ENCODE measurements at places on chromosomes 4 and X. TPM values are rescaled to one million over a fixed set of nuclear protein-coding genes. Genes with fewer than 3 reads are reported as not detected.

DNA sequence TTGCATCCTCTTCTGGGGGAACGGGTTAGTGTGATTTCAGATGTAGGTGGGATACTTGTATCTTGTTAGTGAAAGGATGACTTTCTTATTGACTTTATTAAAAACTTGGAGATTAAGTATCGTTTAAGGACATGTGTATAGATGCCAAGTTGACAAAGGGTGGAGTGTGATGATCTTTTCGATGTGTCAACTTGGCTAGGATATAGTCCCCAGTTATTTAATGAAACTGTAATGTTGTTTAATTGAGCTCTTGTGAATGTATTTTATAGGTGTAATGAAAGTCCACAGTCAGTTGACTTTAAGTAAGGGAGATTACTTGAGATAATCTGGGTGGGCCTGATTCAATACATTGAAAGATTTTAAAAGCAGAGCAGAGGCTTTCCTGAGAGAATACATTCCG, 127.0 kb downstream of the AASDH start:
- no peak for DNase-seq

DNA sequence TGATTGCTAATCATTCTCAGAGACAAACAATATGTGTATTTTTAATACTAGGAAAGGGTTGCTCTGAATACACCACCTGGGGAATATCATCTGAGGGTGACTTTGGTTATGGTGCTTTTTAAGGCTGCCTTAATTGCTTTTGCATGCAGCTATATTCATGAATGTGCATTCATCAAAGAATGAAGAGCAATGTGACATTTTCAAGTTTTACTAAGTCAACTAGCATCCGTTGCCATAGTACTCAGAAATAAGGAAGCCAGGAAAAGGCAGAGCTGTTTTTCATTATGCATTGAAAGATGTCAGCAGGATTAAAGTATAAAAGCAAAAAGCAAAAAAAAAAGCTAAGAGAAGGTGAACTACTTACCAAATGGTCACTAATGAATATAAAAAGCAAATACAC, 67.4 kb upstream of the PCDH18 start:
- no peak for DNase-seq

- DNase-seq: no peak
Observed at GRCh38 chr4:24130637-24131036, 240.8 kb upstream of the PPARGC1A start.

GRCh38 chrX:155876704-155877103, 4.4 kb upstream of the VAMP7 start:
- DNase-seq: no peak

- no peak for DNase-seq
Observed at GRCh38 chr4:88178626-88179231, 20.3 kb upstream of the ABCG2 start.

GRCh38 chrX:35682476-35682875, 115.7 kb upstream of the MAGEB16 start:
- DNase-seq: no peak

RBM46 gene
- 0.40 TPM for total RNA-seq

DNA sequence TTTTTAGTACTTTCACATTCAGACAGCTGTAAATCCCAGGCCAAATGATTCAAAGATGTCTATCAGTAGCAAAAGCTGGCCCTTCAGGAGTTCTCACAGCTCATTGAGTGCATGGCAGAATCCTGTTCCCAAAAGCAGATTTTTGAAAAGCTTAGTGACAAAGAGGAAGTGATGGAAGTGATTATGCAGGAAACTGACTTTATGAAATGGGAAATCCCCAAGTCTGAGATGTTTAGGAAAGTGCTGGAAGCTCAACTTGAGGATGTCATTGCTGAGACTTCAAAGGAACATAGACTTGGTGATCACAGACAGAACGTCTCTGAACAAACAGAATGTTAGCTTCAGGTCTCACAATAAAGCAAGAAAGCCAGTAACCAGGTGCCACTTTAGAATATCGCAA, 51.0 kb upstream of the CFAP47 start:
- DNase-seq: no peak

DNA sequence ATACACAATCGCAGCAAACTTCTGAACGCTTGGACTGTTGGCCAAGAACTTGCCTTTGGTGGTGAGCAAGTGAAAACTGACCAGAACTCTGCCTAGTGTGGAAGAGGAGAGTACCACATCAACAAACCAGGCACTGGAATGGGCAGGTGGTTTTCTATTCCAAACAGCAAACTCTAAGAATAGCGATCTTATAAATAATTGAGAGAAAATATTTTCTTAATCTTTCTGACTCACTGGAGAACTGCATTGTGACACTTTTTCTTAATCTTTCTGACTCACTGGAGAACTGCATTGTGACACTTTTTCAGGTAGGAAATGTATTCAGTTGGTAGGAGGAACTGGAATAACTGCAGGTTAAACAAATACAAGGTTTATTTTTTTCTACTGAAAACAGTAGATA, 57.0 kb upstream of the SORBS2 start:
- DNase-seq: no peak

- no peak for DNase-seq
Observed at GRCh38 chrX:68249903-68250302, 183.4 kb downstream of the OPHN1 start.

RAB9B gene
- 1.4 TPM for total RNA-seq

DNA sequence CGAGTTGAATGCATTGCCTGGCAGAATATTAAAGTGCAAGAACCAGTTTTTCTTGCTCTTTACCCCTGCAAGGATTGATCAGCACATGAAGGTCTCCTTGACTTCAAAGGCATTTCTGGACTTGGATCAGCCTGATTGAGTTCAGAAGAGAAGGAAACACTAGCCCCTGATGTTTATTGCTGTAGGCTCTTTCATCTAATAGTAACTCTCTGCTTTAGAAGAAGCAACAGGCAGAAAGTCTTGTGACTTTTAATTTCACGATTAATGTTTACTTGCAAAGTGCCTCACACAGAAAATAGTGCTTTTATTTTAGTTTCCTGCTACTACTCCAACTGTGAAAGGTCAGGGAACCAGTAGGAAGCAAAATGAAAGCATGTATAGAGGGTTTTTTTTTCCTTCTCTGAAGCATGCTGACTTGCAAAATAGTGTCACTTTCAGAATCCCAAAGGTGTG, 69.1 kb downstream of the PCDH7 start:
- peak; percentile 43 for DNase-seq

DNA sequence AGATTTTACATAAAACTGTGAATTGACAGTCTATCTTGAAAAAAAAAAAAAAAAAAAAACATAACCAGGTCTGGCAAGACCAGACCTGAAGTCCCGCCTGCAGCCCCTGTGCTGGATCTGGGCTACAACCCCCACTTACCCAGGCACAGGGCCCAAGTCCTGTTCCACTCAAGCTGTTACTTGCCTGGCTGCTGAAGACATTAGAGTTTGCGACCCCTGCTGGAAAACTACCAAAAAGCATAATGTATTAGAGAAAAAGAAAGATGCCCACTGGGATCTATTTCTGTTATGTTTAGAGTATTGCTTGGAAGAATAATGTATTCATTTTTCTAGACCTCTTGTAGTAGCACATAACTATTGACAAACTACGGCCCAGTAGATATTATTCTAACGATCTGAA, 4.7 kb downstream of the HS3ST1 start:
- peak; percentile 78 for DNase-seq

- peak; percentile 71 for DNase-seq
Observed at GRCh38 chrX:40651620-40652223, 4.4 kb upstream of the CXorf38 start.

- DNase-seq: no peak
Observed at GRCh38 chr4:5660185-5660584, 48.2 kb downstream of the EVC2 start.

DNA sequence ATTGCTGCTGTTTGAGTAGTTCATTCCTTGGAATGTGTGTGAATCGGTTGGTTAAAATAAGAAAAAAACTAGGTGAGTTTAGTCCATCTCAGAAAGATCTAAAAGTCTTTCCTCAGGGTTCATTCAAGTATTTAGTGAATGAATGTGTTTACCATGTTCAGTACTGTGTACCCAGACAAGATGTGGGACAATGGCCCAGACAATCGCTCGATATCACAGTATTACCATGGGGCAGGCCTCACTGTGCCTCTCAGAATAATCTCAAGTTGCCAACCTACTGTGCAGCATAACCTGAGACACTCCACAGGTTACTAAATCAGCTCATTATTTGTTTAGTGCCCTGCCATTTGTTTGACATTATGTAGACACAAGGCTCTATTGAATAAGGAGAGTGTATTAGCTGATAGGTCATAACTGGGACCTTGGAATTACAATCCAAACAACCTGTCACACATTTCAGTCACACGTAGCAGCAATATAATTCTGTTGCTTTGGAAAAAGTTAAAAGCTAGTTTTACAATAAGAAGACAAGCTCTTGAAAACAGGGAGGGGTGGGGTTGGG, 24.9 kb upstream of the AMOT start:
- DNase-seq: no peak

DNA sequence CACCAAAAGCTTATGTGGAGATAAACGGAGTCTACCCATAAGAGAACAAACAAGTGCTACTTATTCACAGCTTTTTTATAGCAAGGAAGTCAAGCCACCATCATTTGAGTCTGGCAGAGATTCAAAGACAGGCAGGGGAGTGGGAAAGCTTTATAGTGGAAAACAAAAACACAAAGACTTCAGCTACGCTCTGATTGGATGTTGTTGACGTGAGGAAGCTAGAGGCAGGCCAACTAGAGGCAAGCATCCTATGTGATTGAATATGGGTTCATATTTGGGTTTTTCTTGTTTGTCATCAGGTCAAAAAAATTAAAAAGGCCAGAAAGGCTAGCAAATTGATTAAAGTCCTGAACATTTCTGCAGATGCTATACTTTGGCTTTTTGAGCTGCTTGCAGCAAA, 719 bp upstream of the TCEAL4 start:
- DNase-seq: peak; percentile 31

DNA sequence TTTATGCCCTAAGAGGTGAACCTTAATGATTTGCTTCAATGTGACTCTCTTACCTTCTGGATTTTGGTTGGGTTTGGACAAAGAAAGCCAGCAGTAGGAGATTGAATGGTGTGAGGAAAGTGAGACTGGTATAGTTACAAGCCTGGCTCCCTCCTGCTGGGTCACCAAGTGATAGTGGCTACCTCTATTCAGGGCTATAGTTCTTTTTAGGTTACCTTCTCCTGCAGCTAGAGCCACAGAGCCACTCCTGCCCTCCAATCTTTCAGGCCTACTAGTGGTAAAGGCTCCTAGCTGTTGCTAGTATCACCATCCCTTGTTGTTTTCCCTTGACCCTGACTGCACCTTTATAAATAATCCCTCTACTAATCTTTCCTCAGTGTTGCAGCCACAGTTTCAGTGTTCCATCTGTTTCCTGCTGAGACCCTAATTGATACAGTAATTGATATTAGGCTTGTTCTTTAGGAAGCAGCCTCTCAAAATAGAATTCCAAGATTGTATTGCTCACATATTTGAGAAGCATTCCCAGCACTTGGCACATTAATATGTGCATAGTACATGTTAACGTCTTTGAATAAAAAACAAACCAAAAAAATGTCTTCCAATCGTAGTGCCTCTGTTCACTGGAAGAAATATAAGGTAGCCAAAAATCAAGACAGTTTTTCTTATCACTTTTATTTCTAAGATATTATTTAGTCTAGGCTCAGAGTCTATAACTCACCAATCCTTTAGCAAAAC, 82.3 kb downstream of the SRPX start:
- no peak for DNase-seq

DNA sequence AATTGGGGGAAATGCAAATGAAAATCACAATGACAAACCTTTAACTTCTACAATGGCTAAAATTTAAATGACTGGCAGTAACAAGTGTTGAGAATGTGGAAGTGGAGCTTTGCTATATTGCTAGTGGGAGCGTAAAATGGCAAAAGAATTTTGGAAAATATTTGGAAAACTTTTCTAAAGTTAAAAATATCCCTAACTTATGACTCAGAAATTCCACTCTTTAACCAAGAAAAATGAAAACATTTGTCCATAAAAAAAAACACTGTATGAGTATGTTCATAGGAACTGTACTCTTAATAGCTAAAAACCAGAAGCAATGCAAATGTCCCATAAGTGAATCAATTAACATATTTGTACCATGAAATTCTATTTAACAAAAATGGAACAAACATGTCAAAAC, 3.6 kb downstream of the TBCK start:
- no peak for DNase-seq

ETDB gene
- not detected for total RNA-seq

ZFYVE28 gene
- 2.6 TPM for total RNA-seq

DNA sequence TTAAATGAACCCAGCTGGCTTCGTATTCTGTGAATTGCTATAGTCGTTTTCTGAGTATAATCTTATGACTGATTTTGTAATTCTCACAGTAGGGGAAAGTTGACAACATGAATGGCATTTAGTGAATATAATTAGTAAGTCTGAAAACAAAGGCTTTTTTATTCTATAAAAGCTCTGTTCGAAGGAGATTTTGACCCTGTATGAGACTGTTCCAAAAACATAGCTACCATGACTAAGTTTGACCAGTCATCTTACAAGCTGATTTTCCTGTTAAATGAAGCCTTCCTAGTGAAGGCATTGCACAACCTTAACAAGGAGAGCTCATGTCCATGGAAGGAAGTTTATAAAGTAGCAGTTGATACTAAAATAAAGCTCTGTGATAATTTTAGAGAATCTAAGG, 242.3 kb downstream of the RPA4 start:
- peak; percentile 83 for DNase-seq

LPAR4 gene
- not detected for total RNA-seq

DNA sequence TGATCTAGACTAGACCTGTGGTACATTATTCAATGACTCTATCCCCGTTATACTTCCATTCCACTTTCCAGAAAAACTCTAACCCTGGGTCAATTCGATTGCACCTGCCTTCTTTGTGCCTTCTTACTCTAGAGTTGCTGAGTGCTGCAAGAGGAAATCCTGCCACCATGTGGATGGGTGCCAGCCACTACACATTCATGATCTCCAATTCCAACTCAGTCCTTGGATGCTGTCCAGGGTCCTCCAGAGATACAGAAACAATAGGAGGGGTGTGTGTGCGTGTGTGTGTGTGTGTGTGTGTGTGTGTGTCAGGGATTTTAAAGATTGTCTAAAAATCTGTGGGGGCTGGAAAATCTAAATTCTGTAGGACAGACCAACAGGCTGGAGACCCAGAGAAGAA, 42.9 kb upstream of the INTS6L start:
- DNase-seq: peak; percentile 70

DNA sequence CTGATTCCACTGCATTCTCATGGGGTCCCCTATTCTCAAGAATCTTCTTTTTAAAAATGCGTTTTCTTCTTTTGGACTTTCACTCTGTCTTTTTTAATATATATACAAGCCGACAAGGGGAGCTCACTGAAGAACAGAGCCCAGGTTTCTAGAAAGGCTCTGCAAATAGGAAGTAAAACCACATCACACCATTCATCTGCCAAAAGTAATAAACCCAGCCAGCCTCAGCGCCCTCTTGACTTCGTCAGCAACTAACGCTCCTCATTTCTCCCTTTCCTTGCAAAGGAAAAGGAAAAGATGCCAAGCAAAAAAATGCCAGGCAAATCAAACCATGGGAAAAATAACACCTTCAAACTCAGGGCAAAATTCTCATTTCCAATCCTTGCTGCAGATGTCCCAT, 136.4 kb downstream of the HHIP start:
- DNase-seq: no peak

GRCh38 chr4:6217716-6218381, 17.5 kb upstream of the JAKMIP1 start:
- DNase-seq: no peak

- DNase-seq: peak; percentile 67
Observed at GRCh38 chr4:118076958-118077766, 42.9 kb downstream of the NDST3 start.

MSX1 gene
- 4.5 TPM for total RNA-seq
